ENCODE measurements at places on chromosomes 7 and 10. TPM values are rescaled to one million over a fixed set of nuclear protein-coding genes. Genes with fewer than 3 reads are reported as not detected.

DNA sequence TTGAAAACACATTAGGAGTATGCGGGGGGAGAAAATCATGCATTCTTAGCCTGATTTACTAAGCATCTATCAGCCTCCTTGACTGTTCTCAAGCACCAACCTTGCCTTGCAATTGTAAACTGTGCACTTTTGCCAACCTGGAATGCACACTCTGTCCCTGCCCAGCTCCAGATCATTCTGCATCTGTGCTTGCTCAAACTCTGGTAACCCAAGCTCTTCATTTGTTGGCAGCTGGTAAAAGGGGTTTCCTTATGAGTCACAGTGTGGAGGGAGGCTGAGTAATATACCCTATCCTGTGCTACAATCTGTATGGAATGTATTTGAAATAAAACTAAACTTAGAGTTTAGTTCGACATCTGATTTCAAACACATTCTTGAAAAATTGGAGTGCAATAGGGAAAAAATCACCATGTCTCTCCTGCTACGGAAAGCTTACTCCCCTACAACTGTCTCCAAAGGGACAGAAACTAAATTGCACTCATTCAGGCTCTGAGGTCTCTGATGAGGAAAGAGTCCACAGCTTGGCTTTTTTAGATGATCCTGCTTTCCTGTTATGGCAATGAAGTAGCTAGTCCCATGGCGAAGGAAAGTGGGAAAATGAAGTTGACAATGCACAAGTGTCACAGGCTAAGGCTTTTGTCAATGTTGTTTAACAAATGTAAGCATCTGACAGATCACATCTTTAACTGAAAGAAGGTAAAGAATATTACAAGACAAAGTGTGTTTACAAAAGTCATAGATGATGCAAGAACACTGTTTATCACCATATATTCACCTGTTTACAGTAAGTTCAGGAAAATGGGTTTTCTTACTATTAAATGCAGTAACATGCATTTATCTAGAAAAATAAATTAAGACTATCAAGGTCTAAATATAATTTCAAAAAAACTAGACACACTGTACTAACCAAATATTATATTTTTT, 61.9 kb downstream of the TES start:
- no peak for DNase-seq

- no peak for DNase-seq
Observed at GRCh38 chr10:128338951-128339350, 212.7 kb upstream of the MKI67 start.

Gene DPP6
- not detected for total RNA-seq

- DNase-seq: peak; percentile 41
Observed at GRCh38 chr7:112143582-112143981, 62.6 kb downstream of the DOCK4 start.

- DNase-seq: peak; percentile 52
Observed at GRCh38 chr7:128030654-128031611, at the start of gene LRRC4. TSS of gene LRRC4 (minus strand) at chr7:128031437. CDS start at chr7:128030640, 797 bp downstream.

DNA sequence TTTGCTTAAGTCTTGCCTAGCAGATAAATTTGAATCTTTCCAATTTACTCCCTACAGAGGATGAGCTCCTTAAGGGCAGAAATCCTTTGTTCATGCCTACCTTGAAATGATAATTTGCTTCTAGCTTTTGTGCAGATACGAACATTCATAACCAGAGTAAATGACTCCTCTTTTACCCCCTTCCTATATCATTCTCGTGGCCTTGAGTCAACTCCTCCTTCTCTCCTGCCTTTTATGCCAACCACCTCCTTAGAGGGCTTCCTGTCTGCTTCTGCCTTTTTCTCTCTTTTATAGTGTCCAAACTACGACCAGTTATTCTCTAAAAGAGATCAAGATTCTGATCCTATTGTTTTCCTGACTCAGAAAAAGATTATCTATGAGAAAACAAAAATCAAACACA, 36.4 kb downstream of the MYPN start:
- no peak for DNase-seq

Gene UBE3C
- 52.1 TPM for total RNA-seq

DNA sequence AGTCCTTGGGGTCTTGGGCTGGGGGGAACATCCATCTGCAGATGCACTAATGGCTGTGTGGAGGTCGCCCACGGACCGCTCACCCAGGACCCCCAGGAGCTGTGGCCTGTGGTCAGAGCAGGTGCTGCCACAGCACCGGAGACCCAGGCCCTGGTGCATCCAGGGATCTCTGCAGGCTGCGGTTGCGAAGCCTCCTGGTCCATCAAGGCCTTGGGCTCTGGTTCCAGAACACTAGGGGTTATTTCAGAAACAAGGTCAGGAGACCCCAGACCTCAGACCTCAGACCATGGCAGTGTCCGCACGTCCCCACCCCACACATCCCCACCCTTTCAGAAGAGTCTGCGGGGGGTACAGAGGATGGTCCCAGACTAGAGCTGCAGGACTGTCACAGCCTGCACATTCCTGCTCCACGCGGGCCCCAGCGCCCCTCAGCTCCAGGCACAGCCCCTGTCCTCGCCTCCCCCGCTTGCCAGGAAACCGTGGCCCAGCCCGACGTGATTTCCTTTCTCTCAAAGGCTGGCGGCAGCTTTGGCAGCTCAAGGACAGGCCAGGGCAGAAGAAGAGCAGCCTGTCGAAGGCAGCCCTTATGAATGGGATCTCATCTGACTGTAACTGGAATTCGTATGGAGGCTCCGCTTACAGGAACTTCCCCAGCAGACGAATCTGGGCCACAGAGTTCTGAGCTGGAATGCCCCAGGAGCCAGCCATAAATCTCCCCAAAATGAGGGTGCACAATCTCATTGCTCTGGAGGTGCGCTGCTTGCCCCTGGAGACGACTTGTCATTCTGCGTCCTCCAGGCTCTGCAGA, 136.2 kb upstream of the RET start:
- no peak for DNase-seq

- peak; percentile 57 for DNase-seq
Observed at GRCh38 chr7:151018421-151019129, 5.7 kb downstream of the ATG9B start.

DNA sequence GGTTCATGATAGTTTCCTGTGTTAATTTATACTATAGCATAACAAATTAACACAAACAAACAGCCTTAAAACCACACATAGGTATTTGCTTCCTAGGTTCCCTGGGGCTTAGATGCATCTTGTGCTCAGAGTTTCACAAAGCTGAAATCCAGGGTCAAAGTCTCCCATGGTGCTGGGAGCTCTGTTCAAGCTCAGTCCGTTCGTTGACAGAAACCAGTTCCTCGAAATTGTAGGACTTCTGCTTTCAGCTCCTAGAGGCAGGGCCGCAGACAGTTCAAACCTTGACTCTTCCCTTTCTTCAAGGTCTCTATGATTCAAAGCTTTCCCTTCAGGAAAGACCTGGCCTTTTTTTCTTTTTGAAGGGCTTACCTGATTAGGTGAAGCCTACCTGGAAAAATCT, 90.5 kb downstream of the VSTM2A start:
- no peak for DNase-seq

GRCh38 chr7:98341106-98341505, 59.6 kb downstream of the BRI3 start:
- DNase-seq: no peak

Gene MSMB
- total RNA-seq: not detected

Gene MMP21
- not detected for total RNA-seq

Gene PVRIG
- total RNA-seq: not detected

- peak; percentile 85 for DNase-seq
Observed at GRCh38 chr10:79127151-79127961, 58.6 kb downstream of the ZMIZ1 start.

Gene CNPY1
- total RNA-seq: not detected

DNA sequence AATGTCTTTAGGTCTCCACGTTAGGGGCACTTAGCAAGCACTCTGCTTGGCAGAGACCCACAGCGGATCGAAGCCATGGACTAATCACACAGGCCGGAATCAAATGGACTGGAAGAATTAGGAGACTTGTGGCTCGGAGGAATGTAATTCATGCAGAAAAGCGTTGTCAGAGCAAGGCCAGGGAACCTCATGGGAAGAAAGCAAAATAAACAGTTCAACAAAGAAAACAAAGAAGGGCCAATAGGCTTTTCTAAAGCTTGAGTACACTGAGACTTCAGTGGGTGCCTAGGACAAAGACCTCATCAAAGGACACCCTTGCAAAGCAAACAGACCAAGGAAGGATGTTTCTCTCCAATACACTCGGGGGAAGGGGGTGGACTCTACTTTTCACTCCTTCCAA, 171.1 kb downstream of the GLI3 start:
- DNase-seq: no peak

GRCh38 chr10:110273474-110273873, 31.2 kb downstream of the SMNDC1 start:
- peak; percentile 67 for DNase-seq

- peak; percentile 60 for DNase-seq
Observed at GRCh38 chr7:141071260-141071854, 2.5 kb upstream of the TMEM178B start.

- no peak for DNase-seq
Observed at GRCh38 chr10:807163-807957, 117.9 kb upstream of the DIP2C start.

Gene ARID5B
- total RNA-seq: 12.9 TPM

Gene SORBS1
- 703 TPM for total RNA-seq

- no peak for DNase-seq
Observed at GRCh38 chr7:75861636-75862035, 17.2 kb upstream of the RHBDD2 start.

Gene ESYT2
- 44.3 TPM for total RNA-seq

- DNase-seq: no peak
Observed at GRCh38 chr10:27747096-27747451, 1.5 kb upstream of the MKX start.

Gene INMT
- 50.2 TPM for total RNA-seq

Gene ZNF239
- total RNA-seq: 2.2 TPM

GRCh38 chr7:51040787-51041186, 258.1 kb upstream of the GRB10 start:
- no peak for DNase-seq

DNA sequence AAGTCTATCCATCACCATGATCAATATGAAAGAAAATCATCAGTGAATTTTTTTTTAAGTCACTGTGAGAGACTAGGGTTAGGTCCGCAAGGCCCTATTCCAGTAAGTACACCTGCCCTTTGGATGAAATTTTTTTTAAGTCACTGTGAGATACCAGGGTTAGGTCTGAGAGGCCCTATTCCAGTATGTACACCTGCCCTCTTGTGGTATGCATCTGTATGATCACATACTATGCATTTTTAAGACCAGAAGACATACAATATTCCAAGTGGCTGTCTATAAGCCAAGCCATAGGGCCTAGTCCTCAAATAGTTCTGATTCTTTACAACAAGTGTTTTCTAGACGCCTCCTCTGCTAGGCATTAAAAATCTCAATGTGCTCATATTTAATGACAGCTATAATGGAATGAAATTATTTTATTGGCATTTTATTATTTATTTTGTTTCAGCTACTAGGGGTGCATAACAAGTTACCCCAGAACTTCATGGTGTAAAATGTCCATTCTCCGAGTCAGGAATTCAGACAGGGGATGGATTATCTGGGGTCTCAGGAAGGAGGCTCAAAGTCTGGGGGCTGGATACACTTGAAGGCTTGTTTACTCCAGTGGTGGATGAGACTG, 53.1 kb downstream of the TEX36 start:
- DNase-seq: no peak

DNA sequence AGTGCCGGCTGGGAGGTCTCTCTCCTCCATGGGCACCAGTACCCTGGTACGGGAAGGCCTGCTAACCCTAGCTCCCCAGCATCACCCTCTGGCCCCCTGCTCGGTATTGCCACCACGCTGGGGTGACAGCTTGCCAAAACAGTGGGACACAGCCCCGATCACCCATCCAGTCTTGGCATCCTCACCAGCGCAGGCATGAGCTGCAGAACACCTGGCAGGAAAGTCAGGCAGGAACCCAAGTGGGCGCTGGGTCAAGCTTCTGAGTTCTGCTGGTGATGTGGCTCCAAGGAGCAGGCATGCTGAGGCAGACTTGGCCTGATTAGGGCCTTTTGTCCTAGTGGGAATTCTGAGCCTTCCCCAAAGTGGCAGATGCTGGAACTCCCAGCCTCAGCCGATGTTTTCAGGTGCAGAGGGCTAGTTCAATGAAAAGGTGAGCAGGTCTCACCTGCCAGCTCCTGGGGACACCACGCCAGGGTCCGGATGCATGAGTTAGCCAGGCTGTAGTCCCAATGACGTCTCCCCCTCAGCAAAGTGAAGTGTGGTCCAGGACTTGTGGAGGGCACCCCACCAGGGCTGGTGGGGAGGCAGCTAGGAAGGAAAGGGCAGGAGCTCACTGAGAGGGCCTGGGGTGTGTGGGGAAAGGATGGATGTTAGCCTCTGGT, 8.5 kb upstream of the ZNF22 start:
- DNase-seq: peak; percentile 82

- peak; percentile 96 for DNase-seq
Observed at GRCh38 chr7:98280791-98281756, at the start of gene BRI3. TSS of gene BRI3 (plus strand) at chr7:98281686. CDS start at chr7:98281796, 110 bp downstream.

Gene NUTM2B
- total RNA-seq: 1.2 TPM

DNA sequence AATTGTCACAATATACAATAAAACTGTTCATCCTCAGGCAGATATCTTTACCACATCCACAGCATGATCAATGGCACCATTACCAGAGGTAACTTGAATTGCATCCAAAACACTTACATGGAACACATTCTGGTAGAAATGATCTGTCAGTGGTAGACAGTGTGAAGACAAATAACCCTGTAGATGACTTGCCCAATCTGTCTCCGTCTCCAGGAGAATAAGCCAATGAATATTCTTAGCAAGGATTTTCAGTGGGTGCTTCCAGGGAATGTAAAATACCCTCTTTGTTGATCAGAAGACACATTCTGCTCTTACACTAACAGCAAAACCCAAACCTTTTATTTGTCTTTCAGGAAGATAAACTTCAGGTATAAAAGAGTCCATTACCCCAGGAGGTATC, 43.8 kb downstream of the VWC2 start:
- DNase-seq: no peak

GRCh38 chr7:77199013-77199966, at the start of gene FGL2:
TSS of gene FGL2 (minus strand) at chr7:77199819. CDS start at chr7:77199793, 26 bp downstream.
- peak; percentile 75 for DNase-seq

DNA sequence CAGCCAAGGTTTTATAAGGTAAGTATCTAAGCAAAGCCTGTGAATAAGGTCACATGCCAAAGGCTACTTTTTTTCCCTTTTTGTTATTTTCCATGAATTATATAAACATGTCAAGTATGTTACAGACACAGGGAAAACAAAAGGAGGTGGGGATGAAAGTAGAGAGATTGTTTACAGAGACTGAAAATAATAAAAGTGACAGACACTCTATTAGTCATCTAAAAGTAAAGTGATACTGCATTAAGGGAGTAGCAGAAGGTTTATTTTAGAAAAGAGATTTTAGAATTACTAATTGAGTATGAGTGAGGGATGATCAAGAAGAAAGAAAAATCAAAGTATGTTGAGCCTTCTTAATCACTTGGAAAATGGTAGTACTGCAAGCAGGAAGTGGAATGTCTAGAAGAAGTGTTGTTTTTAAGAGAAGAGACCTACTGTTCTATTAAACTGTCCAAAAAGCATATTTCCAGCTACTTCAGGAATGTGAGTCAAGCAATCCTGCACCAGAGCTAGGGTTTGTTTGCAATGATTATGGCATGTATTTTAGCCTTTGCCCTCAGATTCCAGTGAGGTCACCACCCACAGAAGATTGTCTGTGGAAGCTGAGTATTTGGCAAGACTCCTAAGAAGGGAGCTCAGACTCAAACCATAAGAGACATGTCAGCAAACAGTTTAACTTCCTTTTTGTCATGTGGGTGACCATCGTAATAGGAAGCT, 177.9 kb upstream of the PLXDC2 start:
- DNase-seq: no peak

Gene PDZD7
- 0.17 TPM for total RNA-seq

Gene FEZF1
- not detected for total RNA-seq
